Right kidney (tissue), 9 donors: ENCODE measurements at places on chromosomes 5 and 9.

GRCh38 chr9:5455181-5455580 lies 4.8 kb downstream of the CD274 start:
- DNase-seq, result no peak

DNA sequence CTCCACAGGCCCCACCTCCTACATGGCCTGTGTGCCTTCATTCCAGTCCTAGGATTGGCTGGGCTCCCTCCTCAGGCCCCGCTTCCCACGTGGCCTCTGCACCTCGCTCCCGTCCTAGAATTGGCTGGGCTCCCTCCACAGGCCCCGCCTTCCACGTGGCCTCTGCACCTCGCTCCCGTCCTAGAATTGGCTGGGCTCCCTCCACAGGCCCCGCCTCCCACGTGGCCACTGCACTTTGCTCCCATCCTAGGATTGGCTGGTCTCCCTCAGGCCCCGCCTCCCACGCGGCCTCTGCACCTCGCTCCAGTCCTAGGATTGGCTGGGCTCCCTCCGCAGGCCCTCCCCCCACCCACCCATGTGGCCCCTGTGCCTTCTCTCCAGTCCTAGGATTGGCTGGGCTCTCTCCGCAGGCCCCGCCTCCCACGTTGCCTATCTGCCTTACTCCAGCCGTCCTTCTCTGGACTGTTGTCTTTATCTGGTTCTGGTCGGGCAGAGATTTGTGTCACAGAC lies 45.3 kb upstream of the CACNA1B start:
- no peak for DNase-seq

- no peak for DNase-seq
Observed at GRCh38 chr5:111383288-111383970, 128.9 kb downstream of the STARD4 start.

GRCh38 chr9:113542741-113543140 lies 79.2 kb downstream of the RGS3 start:
- DNase-seq, result no peak

DNA sequence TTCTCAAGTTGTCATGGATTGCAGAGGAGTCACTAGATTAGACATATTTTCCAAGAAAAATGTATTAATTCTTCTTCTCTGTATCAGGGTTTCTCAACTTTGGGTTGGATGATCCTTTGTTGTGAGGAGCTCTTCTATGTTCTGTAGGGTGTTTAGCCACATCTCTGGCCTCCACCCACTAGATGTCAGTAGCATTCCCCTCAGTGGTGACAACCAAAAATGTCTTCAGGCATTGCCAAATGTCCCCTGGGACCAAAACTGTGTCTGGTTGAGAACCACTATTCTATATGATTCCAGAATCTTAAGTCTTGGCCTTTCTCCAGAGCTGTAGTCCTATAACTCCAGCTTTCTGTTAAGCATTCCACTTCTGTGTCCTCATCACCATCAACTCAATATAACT lies 220.9 kb downstream of the KIAA0825 start:
- DNase-seq, result no peak

- no peak for DNase-seq
Observed at GRCh38 chr5:2849429-2849828, 98.0 kb upstream of the IRX2 start.

DNA sequence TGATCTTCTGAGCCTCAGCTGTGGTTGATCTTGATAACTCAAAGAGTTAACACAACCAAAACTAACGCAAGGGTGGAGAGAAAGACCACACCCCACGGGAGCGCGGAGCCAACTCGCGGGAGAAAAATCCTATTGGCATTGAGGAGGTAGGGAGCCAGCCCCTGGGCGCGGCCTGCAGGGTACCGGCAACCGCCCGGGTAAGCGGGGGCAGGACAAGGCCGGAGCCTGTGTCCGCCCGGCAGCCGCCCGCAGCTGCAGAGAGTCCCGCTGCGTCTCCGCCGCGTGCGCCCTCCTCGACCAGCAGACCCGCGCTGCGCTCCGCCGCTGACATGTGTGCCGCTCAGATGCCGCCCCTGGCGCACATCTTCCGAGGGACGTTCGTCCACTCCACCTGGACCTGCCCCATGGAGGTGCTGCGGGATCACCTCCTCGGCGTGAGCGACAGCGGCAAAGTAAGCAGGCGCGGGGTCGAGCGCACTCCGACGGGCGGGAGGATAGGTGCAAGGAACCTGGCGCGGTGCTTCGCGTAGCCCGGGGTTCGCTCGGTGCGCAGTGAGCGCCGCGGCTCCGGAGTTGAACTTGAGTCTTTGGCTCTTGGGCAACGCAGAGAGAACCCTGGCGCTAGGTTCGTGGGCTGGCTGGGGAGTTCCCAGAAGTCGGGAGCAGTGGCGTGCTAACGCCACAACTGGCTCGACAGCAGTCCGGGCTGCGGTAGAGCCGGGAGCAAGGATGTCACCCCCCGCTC lies at the start of gene GDA:
Gene GDA, plus strand, starts transcription at position 210 of the 745 bp plus-strand sequence. Its CDS starts 120 bp downstream, at position 330.
- peak; percentile 59 for DNase-seq

DNA sequence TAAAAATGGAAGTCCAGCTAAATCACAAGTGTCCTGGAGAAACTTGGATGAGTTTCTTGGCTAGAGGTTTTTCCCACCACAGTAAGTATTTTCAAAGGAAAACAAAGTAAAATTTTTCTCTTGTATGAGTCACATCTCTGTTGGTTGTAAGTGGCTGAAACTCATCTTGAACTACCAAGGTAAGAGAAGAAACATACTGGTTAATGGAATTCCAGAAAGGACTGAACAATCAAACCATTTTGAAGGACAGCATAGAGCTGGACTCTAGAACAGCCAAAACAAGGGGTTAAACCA lies 102.8 kb upstream of the CDKN2B start:
- no peak for DNase-seq

- no peak for DNase-seq
Observed at GRCh38 chr5:14671414-14671813, 6.9 kb downstream of the OTULIN start.

DNA sequence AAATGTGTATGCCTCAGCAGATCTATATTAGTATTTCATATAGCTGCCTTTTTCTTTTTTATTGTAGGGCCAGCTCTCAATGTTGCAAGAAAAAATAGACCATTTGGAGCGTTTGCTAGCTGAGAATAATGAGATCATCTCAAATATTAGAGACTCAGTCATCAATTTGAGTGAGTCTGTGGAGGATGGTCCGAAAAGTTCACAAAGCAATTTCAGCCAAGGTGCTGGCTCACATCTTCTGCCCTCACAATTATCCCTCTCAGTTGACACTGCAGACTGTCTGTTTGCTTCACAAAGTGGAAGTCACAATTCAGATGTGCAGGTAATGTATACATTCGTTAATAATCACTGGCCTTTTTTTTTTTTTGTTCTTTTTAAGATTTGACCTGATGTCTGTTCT lies 23.7 kb downstream of the MAN2A1 start:
- DNase-seq, result no peak

DNA sequence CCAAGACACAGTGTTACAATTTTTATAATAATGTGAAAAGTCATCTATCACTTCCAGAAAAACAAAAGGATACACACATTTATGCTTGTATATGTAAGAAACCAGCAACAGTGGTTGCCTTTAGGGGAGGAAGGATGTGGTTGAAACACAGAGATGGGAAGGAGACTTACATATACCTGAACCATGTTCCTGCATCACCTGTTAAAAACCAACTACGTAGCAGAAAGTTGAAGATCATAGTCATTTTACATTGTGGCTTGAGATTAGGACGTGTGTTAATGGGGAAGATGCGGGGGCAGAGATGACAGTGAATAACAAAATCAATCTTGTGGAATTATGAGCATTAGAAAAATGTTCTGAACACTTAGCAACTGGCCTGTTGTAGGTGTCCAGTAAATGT lies 307.3 kb downstream of the MLLT3 start:
- DNase-seq, result no peak

DNA sequence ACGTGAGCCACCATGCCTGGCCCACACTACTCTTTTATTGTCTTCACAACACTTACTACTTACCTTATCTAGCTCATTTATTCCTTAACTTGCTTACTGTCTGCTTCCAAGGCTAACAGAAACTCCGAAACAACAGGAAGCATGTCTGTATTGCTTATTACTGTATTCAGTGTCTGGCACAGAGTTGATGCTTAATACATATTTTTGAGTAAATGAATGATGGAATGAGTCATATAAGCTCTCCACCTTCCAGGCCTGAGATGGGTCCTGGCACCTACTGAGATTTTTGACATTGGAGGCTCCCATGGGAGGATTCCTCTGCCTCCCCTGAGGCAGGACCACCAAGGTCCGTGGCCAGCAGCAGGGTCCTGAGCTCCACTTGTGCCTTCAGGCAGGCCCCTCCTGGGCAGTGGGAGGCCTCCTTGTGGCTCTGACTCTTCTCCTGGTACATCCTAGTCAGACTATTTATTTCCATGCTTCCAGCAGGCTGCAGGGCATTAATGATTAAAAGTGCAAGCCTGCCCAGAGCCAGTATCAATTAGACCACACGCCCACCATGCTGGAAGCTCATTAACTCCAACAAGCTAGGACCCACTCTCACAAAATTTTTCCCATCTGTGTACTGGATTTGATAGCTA lies 76.5 kb upstream of the CTNNA1 start:
- DNase-seq, result no peak

DNA sequence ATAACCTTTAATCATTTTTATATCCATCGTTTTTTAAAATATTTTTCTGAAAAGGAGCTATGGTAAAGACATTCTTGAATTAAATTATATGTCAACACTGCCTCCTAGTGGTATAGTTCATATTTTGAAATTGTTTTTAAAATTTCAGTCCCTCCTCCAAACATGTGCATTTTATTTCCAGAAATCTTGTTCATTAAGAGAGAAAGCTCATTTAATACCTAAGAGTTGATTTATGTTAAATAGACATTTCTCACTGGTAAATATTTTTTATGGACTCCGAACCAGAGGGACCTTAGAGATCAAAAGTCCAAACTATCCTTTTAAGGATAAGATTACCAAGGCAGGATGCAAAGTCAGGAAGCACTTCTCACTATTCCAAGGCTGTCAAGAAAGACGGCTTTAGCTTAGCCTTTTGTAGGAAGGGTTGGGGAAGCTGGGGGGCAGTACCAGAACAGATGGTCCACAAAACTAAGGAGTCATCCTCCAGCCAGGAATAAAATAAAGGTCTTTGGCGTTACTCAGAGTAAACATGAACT lies 21.6 kb downstream of the BHMT start:
- peak; percentile 22 for DNase-seq

- no peak for DNase-seq
Observed at GRCh38 chr9:114210691-114211276, 55.4 kb downstream of the COL27A1 start.

GRCh38 chr9:79224672-79225433 lies 346.9 kb upstream of the TLE4 start:
- no peak for DNase-seq

DNA sequence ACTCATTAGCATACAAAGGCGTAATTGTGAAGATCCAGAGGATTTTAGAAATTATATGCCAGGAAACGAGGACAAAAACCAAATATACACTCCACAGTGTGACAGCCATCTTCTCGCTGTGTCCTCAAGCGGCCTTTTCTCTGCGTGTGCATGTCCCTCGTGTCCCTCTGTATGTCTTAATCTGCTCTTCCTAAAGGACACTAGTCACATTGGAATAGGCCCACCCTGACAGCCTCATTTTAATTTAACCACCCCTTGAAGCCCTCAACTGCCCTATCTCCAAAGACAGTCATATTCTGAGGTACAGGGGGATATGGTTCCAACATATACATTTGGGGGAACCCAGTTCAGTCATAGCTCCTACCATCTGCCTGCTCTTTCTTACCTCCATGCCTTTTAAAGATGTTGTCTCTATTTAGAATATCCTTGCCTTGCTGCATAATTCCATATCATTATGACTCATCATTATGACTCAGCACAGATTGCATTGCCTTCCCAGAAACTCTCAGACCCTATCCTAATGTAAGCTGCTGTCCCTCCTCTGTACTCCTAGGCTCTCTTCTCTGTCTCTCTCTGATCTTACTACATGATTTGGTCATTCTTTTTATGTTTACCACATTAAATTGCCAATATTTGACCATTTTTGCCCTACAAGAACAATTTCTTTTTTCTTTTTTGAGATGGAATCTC lies 210.9 kb downstream of the AOPEP start:
- no peak for DNase-seq

DNA sequence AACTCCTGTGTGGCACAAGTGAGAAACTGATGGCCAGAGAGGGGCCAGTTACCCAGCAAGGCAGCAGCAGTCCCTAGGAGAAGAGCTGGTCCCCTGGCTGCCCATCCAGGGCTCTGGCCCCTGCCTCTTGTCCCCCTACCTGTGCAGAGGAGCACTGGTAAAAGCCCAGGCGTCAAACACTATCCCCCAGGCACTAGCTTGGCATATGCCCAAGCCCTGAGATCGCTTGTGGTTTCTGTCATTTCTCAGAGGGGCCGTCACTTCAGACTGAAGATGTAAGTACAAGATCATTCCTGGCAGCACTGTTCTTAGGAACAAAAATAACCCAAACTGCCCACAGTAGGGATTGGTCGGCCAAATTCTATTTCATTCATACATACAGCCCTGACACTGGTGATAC lies 53.9 kb downstream of the COL15A1 start:
- no peak for DNase-seq

DNA sequence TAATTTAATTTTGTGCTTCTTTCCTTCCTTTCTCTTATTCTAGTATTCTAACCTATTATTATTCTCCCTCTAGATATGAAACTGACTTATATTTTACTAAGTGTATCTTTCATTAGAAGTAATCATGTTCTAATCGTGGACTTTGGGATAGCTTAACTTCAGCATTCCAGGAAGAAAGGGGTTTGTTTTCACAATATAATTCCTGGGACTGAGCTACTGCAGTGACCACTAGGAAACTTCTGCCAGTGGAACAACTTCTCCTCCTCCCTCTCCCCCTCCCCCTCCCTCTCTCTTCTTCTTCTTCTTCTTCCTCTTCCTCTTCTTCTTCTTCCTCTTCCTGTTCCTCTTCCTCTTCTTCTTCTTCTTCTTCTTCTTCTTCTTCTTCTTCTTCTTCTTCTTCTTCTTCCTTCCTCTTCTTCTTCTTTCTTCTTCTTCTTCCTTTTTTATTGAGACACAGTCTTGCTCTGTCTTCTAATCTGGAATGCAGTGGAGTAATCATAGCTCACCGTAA lies 127.9 kb downstream of the NNT start:
- DNase-seq, result no peak

GRCh38 chr9:13175732-13176131 lies 103.8 kb downstream of the MPDZ start:
- no peak for DNase-seq
